Right ventricle myocardium superior (tissue), 1 donor: ENCODE measurements at places on chromosomes 13 and 19. TPM values are rescaled to one million over a fixed set of nuclear protein-coding genes. Genes with fewer than 3 reads are reported as not detected.
A peak's percentile ranks its signal among the peaks of the same experiment; 100 is the strongest.

The SERPINE3 gene
- total RNA-seq, result not detected

The SELENOV gene
- not detected for total RNA-seq

The ALG11 gene
- 17.8 TPM for total RNA-seq

The LGI4 gene
- 8.1 TPM for total RNA-seq

The MARK4 gene
- 19.7 TPM for total RNA-seq

DNA sequence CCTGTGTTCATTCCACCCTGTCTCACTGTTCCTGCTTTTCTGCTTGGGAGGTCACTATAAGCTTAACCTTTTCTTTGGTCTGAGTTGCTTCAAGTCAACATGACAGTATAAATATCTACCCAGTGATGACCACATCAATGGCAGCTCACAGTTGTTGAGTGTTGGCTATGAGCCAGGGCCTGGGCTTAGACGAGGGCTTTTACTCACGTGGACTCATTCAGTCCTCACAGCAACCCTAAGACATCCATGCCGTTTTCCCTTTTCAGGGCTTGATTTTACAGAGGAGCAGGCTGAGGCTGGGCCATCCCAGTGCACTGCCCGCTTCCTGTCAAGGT, 10.2 kb upstream of the CCDC97 start:
- peak; percentile 83 for DNase-seq

DNA sequence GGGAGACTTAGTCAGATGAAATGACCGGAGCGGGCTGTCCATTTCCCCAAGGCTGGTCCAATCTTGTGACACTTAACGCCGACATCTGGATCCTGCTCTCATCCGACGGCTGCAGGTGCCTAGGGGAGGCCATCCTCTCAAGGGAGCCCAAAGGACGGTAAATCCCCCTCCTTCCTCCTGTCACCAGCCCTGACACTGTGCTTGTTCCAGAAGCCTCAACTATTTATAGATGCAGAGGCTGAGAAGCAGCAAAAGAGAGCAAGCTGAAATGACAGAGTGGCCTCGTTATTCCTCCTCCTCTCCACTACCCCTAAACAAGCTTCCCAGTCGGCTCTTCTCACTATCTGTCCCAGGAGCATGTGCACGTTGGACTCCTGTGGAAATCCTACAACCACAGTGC, 533.7 kb downstream of the LIG4 start:
- DNase-seq, result no peak

GRCh38 chr19:5547881-5548280, 19.9 kb downstream of the TINCR start:
- peak; percentile 26 for DNase-seq

- DNase-seq, result no peak
Observed at GRCh38 chr19:54674021-54674617, 11.3 kb downstream of the LILRB4 start.

DNA sequence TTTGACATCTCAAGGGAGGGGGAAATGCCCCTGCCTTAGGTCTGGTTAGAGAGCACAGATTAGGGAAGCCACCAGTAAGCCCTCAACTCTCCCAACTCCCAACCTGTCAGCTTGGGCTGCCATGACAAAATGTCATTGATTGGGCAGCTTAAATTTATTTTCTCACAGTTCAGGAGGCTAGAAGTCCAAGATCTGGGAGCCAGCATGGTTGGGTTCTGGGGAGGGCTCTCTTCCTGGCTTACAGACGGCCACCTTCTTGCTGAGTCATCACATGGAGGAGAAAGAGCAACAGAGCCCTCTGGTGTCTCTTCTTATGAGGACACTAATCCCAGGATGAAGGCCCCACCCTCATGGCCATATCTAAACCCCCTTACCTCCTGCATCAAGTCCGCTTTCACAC, 24.2 kb downstream of the C19orf12 start:
- DNase-seq, result no peak

DNA sequence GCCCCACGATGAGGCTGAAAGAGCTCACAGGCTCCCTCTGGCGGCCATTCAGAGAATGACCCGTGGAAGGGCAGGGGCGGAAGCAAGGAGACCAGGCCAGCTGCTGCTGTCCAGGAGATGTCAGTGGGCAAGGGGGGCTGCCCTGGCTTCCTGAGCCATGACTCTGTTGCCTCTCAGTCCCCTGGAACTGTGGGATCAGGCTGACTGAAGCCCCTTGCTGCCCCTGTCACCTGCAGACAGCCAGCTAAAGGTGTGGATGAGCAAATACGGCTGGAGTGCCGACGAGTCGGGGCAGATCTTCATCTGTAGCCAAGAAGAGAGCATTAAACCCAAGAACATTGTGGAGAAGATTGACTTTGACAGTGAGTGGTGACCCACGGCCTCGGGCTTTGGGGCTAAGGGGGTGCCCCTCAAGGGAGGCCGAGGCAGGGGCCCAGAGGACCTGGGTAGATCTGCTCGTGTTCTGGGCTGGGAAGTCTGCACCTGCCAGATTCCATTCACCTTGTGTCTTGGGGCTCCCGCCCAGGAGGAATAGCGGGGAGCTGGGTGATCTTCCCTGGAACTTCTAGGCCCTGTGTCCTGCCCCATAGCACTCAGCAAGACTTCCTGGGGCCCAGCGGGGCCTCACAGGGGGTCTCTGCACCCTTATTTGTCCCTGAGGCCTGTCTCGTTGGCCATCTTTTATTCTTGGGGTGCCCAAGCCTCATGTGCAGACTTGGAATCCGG, 12.5 kb upstream of the ACTN4 start:
- DNase-seq, result peak; percentile 87

DNA sequence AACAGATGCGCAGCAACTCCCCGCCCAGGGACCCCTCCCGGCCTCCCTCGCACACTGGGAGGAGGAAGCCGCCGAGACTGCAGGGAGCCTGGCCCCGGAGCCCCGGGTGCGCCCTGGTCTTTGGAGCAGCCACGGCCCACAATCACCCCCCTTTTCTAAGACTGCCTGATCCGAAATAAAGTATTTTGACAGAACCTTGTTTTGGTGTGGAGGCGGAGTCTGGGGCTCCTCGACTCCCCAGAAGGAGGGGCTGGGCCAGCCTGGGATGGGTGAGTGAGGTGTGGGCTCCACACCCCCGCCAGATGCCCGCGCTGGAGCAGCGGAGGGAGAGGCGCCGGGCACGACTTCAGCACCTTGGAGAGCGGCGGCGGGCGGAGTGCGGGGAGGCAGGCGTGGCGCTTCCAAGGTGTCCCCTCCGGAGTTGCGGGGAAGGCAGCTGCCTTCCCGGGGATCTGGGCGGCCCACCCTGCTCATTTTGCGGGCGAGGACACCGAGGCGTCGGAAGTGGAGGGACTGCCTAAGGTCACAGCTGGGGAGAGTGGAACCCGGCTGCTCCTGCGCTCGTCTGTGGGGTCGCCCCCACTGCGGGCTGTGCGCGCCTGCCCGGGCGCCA, 9.4 kb downstream of the SIRT6 start:
- DNase-seq, result peak; percentile 68

GRCh38 chr13:107883561-107884175, 331.7 kb downstream of the LIG4 start:
- no peak for DNase-seq

GRCh38 chr13:82627183-82627582, 1255.1 kb downstream of the SLITRK1 start:
- DNase-seq, result no peak

DNA sequence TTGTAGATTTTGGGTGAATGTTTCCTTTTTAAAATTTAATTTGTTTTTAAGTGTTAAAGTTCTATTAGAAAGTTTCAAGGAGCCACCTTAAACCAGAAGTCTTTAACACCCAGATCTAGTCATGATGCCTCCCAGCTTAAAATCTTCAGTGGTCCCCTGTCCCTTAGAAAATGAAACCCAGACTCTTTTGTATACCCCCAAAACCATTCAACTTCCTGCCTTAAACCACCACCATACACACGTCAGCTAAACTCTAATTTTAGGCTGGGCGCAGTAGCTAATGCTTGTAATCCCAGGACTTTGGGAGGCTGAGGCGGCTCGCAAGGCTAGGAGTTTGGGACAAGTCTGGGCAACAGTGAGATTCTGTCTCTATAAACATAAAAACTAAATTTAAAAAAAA, 37.9 kb downstream of the N4BP2L1 start:
- no peak for DNase-seq

- no peak for DNase-seq
Observed at GRCh38 chr19:24048261-24048660, 38.7 kb upstream of the ZNF254 start.

GRCh38 chr13:59771272-59771671, 392.5 kb downstream of the DIAPH3 start:
- DNase-seq, result no peak

GRCh38 chr13:45232591-45232990, 31.7 kb upstream of the KCTD4 start:
- no peak for DNase-seq

DNA sequence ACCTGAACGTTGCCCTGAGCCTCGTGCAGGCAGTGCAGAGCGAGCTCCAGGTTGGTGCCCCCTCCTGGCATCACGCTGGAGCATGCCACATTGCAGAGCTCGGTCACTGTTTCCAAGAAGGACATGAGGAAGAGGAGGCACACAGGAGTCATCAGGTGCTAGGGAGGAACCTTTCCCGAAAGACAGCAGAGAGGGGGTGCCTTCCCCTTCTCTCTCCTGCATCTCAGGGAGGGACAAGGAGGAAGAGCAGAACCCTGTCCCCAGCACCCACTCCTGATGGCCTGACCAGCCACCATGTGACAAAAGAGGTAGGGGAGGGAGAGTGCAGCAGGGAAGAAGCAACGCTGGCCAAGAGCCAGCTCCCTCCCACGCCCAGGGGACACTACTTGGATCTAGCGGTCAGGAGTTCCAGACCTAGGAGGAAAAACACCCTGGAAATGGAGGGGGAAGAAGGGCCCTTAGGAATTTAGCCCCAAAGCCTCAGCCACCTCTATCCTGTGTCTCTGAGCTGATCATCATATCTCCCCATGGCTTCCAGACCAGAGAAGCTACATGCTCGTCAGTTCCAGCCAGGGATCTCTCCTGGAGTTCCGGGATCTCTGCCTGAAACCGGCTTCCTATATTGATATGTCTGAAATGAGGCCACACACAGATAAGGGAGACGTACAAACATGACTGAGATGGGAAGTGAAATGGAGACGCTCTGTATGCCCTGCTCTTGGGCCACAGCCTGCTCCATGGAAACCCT, 17.0 kb upstream of the NAPA start:
- no peak for DNase-seq

GRCh38 chr13:60329221-60329923, 67.6 kb upstream of the TDRD3 start:
- no peak for DNase-seq

DNA sequence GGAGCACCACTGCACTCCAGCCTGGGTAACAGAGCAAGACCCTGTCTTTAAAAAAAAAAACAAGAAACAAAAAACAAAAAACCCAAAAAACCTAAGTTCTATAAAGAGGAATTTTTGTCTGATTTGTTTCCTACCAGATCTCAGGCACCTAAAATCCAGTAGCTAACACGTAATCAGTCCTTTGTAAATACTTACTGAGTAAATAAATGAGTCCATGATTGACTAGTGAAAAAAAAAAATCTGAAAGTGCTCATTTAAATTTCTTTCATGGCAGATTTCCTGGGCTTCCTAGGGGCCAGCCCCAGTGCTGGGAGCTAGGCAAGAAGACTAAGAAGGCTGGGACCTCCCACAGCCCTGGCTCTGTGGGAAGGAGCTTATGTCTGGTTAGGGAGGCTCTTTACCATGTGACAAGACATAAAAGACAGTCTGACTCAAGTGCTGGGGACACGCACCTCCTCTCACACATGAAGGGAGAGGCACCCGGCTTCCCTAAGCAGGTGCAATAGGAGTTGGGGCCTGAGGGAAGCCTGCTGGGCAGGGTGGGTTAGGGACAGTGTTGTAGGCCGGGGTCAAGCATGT, 22.5 kb downstream of the LIG1 start:
- DNase-seq, result no peak

DNA sequence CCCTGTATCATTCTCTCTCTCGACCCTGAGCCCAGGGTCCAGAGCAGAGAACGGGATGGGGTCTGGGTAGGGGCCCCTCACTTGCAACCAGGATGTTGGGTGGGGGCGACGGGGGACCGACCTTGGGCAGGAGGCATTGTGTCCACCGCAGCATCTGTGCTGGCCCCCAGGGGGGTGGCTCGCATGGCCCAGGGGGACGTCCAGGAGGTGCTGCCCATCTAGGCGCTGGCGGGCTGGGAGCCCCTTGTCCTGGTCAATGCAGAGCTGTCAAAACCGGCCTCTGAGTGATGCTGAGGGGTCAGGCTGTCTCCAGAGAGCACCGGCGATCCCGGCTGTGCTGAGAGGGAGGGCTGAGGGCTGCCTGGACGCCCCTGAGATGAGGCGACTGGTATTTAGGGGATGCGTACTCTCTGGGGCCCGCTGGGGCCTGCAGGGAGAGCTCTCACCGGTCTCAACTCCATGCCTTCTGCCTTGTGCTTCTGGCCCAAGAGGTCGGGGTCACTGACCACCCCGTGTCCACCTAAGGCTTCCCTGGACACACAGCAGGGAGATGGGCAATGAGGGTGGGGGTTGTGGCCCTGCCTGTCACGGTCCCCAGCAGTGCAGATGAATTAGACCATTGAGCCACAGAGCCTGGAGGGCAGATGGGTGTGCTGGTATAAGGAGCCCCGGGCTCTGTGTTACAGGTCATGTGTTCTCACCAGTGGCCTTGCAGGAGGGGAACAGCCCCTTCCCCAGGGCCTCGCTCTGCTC, 8.6 kb downstream of the RPS9 start:
- DNase-seq, result no peak

DNA sequence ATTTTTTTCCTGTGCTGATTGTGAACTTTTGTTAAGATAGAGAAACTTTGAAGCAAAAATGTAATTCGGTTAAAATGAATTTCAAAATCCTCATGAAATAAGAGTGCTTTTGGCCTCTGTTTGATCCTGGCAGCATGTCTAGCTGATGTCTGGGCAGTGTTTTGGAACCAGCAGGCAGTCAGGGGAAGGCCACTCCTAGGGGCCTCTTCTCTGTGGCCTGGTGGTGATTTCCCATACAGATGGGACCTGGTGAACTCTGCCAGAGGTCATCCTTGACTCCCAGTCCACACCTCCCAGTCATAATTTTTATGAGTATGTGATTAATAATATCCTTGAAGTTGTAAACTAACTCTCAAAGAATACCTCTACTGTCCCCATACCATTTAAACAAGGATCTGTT, 226.6 kb downstream of the PCCA start:
- no peak for DNase-seq

DNA sequence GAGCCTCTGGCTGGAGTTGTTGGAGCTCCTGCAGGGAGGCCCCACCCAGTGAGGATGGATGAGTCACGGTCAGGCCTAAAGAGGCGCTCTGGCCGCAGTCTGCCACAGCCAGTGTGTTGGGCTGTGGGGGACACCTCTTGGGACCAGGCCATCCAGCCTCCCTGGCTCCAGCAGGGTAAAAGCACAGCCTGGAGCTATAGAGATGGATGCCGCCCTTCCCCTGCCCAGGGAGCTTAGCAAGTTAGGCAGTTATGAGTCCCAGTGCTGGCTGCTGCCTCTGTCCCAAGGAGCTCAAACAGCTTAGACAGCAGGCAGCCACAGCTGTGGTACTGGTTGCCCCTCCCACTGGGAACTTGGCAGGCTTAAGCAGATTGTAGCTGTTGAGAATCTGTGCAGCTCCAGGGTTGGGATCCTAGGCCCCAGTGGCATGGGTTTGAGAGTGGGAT, 100.9 kb downstream of the NDFIP2 start:
- peak; percentile 58 for DNase-seq

DNA sequence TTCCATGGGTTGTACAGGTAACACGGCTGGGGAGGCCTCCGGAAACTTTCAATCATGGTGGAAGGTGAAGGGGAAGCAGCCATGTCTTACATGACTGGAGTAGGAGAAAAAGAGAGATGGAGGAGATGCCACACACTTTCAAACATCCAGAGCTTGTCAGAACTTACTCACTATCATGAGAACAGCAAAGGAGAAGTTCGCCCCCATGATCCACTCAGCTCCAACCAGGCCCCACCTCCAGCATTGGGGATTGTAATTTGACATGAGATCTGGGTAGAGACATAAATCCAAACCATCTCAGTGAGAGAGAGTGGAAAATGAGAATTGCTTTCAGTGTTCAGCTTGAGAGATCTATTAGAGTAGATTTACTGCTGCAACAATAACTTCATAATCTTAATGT, 210.9 kb downstream of the NDFIP2 start:
- no peak for DNase-seq
